ENCODE measurements at places on chromosomes 7 and 10.

GRCh38 chr10:98030093-98030821 is at the start of gene CRTAC1:
TSS of gene CRTAC1 (minus strand) at chr10:98030621. CDS start at chr10:98030472, 149 bp downstream.
- DNase-seq: no peak

DNA sequence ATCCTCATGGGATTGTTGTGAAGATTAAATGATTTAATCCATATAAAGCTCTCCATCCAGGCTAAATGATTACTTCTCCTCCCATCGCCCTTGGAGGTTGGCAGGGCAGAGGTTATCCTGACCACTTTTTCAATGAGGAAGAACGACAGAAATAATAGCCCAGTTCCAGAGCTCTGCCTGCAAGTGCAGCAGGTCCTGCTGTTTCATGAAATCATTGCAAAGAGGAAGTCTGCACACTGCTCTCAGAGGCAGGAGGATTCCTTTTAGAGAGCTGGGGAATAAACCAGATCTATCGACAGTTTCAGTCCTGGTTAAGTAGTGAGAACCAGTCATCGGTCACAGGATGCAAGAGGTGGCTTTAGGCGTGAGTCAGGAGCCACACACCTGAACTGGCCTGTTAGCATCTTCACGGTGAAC is 25.0 kb upstream of the CDH23 start:
- DNase-seq: no peak

DNA sequence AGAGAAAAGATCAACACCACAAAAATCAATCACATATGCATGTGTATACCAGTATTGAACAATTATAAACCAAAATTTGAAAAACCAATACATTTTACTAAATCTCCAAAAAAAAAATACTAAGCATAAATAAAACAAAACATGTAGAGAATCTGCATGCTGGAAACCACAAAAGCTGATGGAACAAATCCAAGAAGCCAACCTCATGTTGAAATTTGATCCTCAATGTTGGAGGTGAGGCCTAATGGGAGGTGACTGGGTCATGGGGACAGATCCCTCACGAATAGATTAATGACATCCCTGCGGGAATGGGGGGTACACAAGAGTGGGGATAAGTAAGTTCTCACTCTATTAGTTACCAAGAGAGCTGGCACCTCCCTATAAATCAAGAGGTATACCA is 82.5 kb downstream of the OAT start:
- DNase-seq: no peak

- no peak for DNase-seq
Measured at GRCh38 chr7:23105086-23105643, 420 bp upstream of the KLHL7 start.

GRCh38 chr7:47636433-47637175 is 54.7 kb upstream of the TNS3 start:
- no peak for DNase-seq
